Activated gamma-delta T cell (primary cell): ENCODE measurements at places on chromosomes 12 and 14.

GRCh38 chr12:94954029-94954685 lies 49.3 kb downstream of the NDUFA12 start:
- DNase-seq: no peak

DNA sequence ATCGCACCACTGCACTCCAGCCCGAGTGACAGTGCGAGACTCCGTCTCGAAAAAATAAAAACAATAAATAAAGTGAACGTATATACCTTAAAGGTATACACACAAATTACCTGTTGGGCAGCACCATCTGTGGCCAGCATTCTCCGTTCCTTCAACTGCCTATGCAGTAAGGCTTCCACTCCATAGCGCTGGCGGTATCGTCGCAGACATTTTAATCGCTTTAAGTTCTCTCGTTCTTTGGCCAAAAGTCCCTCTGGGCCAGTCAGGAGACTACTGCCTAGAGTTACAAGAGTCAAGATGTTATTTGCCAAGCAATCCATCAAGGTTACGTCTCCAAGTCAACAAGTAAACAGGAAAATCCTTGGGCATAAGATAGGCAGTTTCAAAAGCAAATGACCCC lies 13.0 kb downstream of the KANSL2 start:
- DNase-seq: no peak

GRCh38 chr14:20823859-20824258 lies 21.2 kb upstream of the RNASE1 start:
- no peak for DNase-seq

- no peak for DNase-seq
Observed at GRCh38 chr12:26293612-26294011, 98.2 kb downstream of the SSPN start.

GRCh38 chr12:67091204-67091603 lies 178.0 kb upstream of the CAND1 start:
- no peak for DNase-seq
